ENCODE measurements at places on chromosomes 2 and 18.

DNA sequence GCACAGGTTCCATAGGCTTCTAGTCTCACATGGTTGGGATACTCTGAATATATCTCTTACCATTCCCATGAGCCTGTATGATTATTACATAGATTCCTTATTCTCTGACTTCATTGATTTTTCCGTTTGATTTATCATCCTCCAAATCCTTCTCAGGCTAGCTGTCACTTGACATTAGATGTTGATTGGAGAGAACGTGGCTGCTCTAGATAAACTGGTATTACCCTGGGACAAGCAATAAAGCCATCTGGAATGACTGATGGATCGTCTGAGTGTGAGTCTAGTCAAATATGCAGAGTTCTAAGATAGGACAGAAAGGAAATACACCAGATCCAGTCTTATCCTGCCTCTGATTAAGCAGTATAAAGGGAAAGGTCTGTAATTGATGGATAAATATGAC is 325.6 kb upstream of the EPHA4 start:
- DNase-seq = no peak

DNA sequence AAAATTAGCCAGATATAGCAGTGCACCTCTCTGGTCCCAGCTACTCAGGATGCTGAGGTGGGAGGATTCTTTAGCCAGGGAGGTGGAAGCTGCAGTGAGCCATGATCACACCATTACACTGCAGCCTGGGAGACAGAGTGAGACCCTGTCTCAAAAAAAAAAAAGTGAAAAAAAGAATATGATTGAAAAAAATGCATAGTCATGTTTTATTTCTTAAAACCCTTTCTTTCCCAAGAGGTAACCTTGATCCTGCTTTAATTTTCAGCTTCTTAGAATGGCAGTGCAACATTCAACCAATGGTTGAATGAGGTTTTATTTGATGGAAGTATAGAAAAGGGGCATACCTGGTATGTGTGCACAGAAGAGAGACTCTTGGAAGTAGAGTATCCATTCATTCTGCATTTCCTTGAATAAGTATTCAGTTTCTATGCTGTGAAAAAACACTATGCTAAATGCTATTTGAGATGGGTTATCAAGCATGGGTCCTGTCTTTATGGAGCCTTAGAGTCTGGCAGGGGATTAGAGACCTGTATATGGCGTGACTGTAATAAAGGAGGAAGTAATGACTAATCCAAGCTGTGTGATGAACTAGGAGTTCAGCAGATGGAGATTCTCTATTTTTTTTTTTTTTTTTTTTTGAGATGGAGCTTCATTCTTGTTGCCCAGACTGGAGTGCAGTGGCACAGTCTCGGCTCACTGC is 146.3 kb downstream of the WDSUB1 start:
- DNase-seq = no peak

- no peak for DNase-seq
These were observed 127.7 kb downstream of the DYSF start for GRCh38 chr2:71581026-71581425.

GRCh38 chr18:79903787-79904356 is 47.6 kb downstream of the SLC66A2 start:
- DNase-seq = no peak

DNA sequence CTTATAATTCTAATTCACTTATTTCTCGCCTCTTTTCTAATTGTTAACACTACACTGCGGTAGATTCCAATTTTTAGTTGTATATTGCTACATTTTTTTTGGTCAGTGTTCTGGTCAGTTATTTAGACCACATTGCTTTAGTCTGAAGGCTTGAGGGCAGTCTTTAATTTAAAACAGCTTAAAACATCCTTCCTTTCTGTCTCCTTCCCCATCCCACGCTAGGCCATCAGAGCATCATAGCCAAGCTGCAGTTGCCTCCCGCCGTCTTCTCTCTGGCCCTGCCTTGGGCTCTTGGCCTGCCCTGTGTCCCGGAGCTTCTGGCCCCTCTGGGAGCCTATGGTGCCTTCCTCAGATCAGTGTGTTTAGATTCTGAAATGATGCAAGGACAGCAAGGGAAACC is 52.6 kb upstream of the GLI2 start:
- no peak for DNase-seq

DNA sequence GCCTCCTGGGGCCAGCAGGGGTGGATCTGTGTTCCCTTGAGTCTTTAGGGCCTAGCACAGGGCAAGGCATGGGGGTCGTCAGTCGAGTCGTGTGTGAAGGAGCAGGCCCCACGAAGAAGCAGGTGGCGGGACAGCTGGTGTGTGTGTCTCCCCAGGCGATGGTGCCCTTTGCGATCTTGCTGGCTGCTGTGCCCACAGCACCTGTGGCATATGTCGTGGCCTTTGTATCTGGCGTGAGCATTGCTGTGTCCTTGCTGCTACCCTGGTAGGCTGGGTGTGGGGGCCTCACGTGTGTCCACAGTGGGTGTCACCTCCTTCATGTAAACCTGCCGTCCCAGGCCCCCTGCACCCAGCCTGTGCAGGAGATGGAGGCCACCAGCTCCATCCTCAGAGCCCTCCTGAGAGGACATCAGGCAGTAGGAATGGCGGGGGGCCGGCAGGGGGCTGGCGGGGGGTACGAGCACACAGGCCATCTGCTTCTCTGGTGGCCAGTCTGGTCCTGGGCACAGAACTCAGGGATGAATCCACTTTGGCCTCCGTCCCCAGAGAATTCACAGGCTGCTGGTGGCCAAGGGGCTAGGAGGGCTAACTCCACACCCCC is 13.2 kb downstream of the MFSD2B start:
- DNase-seq = no peak

DNA sequence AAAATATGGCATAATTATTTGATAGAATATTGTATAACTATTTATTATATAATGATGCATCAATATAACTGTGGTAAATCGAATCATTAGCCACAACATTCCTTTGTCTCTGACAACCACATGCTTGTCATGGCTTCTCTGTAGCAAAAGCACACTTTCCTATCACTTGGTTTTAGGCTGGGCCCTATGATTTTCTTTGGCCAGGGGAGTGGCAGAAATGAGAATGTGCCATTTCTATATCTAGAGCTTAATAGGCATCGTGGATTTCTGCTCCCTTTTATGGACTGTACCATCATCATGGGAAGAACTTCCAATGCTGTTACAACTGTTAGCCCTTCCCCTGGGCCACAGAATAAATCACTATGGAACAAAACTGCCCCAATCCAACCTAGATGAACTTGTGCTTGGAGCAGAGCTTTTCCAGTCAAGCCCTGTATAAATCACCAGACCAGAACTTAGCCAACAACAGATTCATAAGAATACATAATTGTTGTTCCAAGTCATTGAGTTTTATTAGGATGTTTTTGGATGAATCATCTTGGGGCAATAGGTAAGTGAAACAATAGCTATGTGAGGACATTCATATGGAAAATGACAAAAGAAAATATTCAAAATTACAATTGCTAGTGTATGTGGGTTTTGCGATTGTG is 715.8 kb downstream of the ERBB4 start:
- no peak for DNase-seq

DNA sequence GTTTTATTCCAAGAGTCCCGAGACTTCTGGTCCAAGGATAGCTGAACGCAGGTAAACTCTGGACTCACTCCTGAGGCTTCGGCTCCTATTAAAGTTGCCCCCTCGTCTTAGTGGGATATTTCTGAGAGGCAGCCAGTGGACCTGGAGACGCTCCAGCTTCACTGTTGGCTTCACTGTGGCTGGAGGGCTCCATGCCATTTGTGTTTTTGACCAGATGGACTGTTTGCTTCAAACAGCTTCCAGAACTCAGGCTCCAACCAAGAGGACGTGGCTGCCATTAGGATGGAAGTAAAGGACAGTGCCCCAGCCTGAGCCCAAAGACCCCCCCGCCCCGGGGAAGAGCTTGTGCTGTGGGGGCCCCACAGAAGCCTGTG is 94.4 kb upstream of the LDAH start:
- DNase-seq = no peak

DNA sequence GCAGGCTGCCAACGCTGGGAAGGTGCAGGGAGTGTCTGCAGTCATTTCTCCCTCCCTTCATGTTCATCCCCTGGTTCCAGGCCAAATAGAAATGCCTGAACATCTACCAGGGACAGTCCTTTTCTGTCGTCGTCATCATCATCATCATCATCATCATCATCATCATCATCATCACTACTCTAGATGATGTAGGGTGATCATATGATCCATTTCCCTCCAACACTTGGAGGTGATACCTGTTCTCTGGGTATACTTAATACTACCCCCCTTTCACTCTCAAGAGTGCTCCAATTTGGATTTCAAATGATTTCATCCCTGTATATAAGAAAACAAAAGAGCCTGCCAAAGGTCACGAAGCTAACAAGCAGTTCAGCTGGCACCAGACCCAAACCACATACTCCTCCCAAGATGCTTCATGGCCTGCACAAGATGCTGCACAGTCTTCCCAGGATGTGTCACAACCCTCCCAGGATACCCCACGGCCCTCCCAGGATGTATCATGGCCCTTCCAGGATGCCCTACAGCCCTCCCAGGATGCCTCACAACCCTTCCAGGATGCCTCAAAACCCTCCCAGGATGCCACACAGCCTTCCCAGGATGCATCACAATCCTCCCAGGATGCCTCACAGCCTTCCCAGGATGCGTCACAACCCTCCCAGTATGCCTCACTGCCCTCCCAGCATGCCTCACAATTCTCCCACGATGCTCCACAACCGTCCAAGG is 257.9 kb downstream of the DYSF start:
- DNase-seq = no peak

DNA sequence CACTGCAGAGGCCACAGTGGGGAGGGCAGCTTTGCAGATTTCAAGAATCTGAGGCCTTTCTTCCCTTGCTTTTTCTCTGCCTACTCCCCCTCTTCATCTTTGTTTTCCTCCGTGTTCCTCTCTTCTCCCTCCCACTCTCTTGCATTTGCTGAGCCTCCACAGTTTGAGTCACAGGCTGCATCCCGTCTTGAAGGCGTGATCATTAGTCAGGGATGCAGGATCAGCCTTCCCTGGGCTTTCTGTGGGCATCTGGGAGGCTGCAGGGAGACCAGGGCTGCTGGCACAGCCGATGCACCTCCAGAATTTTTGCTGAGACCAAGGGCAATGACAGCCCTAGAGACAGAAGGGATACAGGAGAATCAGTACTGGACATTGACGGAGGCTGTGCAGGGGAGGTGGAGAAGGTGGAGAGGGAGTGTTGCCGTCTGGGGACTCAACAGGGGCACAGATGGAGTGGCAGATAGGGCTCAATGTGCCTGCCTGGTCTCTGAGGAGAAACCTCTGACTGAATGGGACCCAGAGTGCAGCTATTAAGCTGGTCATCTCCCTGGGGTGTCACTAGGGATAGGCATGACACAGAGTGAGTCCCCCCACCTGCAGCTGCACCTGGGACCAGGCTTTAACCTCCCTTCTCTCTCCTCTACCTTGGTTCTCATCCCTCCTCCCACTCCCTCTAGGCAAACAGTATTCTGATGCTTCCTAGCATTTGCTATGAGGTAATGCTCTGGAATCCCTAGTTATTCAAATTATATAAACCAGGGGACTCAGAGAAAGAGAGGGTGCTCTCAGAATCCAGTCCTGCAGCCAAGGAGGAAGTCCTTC is 29.0 kb upstream of the DNAJC27 start:
- no peak for DNase-seq

GRCh38 chr2:236671896-236672562 is 102.4 kb downstream of the ACKR3 start:
- no peak for DNase-seq

GRCh38 chr2:26059542-26059941 is 25.7 kb downstream of the RAB10 start:
- DNase-seq = no peak

DNA sequence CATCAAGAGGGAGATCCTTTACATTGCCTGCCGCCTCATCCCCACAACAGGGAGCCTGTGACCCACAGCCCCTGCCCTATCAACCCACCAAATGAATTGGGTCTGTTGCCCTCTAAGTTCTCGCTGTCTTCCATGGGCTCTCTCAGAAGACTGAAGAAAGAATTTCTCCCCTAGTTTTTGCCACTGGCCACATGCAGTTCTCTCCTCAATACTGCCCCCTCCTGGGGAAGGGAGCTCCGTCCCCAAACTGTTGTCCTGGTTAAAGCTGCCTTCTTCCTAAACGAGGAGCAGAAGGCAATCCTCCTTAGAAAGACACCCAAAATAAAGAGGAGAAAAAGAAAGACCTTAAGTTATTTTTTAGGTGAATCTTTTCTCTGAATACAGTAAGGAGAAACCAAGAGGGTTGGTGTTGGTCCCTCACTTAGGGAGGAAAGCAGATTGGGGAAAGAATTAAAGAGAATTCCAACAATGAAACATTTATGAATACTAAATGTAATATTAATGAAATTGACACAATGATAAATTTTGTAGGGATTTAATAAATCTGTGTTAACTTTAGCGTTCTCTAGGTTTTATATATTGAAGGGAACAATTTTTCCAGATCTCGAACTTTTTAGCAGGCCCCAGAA is 31.1 kb upstream of the SATB2 start:
- peak; percentile 72 for DNase-seq

GRCh38 chr18:13871701-13872100 is 43.6 kb downstream of the MC2R start:
- DNase-seq = no peak

DNA sequence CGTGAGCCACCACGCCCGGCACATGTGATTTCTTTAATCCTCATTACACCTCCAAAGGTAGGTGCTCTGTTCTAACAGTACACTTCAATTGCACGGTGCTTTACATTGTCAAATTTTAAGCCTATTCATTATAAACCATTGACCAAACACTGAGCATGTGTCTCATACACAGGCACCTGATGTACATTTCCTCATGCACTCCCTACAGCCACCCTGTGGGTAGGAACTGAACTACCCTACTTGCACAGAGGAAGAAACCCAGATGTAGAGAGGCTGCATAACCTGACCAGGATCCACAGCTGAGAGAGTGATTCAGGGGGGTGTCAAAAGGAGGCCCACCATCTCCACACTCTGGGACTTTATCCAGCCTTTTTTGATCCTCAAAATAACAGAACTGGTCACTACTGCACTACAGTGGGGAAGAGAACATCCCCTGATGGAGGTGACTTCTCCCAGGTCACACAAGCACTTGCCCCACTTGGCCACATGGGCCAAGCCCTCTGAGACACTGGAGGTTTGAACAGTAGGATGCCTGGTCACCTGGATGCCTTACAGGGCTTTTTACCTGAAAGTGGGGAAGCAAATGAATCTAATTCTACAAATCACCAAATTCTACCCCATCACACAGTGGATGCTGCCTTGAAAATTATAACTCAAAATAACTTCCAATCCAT is 6.9 kb upstream of the DPYSL5 start:
- DNase-seq = peak; percentile 62

DNA sequence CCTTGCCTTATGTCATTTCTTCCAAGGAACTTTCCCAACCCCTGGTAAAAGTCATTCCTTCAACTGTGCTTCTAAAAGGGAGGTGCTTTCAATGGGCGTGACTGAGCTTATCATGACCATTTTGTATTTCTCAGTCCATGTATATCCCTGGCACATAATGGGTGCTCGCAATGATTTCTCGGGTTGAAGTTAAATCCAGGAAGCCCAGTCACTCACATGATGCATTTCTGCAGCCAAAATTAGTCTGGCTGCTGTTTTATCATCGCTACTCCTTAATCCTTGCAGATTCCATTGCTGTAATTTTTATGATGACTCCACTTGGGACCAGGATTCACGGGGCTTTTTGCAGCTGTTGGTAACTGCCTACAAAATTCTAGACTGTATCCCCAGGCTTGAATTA is 25.9 kb upstream of the RFX8 start:
- no peak for DNase-seq

GRCh38 chr2:48414640-48414979 is 115.3 kb upstream of the STON1 start:
- no peak for DNase-seq

All from HL-60 (cell line).